ENCODE measurements at places on chromosomes 12 and 14. TPM values are rescaled to one million over a fixed set of nuclear protein-coding genes. Genes with fewer than 3 reads are reported as not detected.

- H3K4me1 ChIP-seq = no peaks in the 10 kb centered on the region
- H3K27ac ChIP-seq = no peak overlapping the region
- DNase-seq = no peak
- no peak overlapping the region for H3K4me3 ChIP-seq
Measured at GRCh38 chr14:94921882-94922585, 152.1 kb upstream of the GSC start.

Gene SYT10
- total RNA-seq = 0.78 TPM

- no peaks in the 10 kb centered on the region for H3K4me1 ChIP-seq
- no peaks in the 10 kb centered on the region for H3K36me3 ChIP-seq
- no peaks in the 10 kb centered on the region for H3K27me3 ChIP-seq
- DNase-seq = no peak
Measured at GRCh38 chr14:50198499-50198898, 32.9 kb downstream of the SOS2 start.

- no peaks in the 10 kb centered on the region for H3K27me3 ChIP-seq
- H3K4me1 ChIP-seq = peaks cover 56% of the 10 kb centered on the region
- H3K4me3 ChIP-seq = 0 out of 2 replicates have a peak overlapping the region, but pooled peaks have one; percentile 2
- DNase-seq = no peak
- peak overlapping the region; percentile 49 for H3K27ac ChIP-seq
Measured at GRCh38 chr14:29805415-29806123, 122.1 kb downstream of the PRKD1 start.

Gene DPPA3
- total RNA-seq = 3.9 TPM

Gene CFAP73
- total RNA-seq = 0.30 TPM

Gene ARHGEF25
- 11.9 TPM for total RNA-seq

DNA sequence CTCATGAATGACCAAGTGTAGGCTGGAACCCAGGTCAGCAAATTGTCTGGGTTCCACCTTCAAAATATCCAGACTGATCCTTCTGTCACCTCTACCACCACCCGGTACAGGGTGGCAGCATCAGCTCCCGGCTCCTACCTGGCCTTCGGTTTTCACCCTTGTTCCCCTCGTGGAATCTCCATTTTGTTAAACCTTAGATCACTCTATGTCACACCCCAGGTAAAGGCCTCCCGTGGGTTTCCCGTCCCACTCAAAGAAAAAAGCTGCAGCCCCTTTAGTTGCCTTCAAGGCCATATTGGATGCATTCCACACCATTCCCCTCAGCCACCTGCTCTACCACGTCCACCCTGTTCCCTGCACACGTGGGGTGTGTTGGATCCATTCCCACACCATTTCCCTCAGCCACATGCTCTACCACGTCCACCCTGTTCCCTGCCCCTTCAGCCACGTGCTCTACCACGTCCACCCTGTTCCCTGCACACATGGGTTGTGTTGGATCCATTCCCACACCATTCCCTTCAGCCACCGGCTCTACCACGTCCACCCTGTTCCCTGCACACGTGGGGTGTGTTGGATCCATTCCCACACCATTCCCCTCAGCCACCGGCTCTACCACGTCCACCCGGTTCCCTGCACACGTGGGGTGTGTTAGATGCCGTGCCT, 23.8 kb downstream of the SLC6A13 start:
- no peak overlapping the region for H3K27ac ChIP-seq
- no peaks in the 10 kb centered on the region for H3K4me1 ChIP-seq
- H3K36me3 ChIP-seq = peaks cover 27% of the 10 kb centered on the region
- H3K27me3 ChIP-seq = peaks cover 13% of the 10 kb centered on the region

Gene PRH2
- total RNA-seq = not detected

Gene C12orf54
- total RNA-seq = not detected

DNA sequence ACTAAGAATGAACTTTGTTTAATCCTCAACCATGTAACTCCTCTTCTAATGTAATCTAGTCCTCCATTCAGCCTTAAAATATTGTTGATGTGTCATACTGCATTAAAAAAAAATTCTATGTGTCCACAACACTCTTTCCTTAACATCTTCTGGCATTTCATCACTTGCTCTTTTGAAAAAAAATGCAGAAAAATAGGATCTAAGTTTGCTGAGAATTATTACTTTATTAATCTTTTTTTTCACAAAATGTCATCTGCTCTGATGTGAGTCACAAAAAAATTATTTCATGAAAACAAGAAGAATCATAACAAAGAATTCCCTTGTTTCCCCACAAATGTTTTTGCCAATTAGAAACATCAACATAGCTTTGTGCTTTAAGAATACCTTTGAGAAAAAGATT, 410.1 kb upstream of the MGAT4C start:
- DNase-seq = no peak
- no peaks in the 10 kb centered on the region for H3K27me3 ChIP-seq
- H3K36me3 ChIP-seq = no peaks in the 10 kb centered on the region
- no peaks in the 10 kb centered on the region for H3K4me1 ChIP-seq
- no peak overlapping the region for H3K27ac ChIP-seq
